ENCODE measurements at places on chromosomes 5 and 9. TPM values are rescaled to one million over a fixed set of nuclear protein-coding genes. Genes with fewer than 3 reads are reported as not detected.

The ZNF622 gene
- 26.5 TPM for total RNA-seq

- no peak for DNase-seq
These were observed 1.7 kb downstream of the STC2 start for GRCh38 chr5:173326501-173326960.

DNA sequence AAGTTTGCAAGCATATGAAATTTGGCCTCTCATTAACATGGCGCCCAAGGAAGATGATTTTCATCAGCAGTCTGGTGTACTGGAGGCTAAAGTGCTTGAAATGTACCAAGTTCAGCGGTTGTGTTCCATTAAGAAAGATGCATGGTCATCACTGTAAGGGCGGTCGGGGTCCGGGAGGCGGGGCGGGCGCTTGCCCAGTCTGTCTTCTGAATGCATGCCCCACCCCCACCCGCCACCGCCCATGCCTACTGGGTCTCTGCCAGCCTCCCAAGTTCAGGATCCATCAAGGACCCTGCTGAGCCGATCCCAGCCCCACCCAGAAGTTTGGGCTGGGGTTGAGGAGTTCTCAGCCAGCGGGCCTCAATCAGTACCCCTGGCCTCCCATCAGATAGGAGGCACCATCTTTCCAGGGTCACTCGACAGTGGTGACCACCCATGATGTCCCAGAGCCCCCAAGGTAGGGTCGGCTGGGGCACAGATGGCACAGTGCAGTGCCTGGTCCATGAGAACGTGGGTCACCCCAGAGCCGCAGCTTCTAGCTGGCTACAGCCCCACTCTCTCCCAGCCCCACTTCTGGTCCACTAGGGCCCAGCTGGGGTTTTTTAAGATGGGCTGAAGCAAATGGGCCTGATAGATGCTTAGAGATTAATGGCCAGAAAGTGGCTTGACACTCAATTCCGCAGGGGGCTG, 24.4 kb upstream of the PRDM12 start:
- DNase-seq: peak; percentile 37

- DNase-seq: no peak
These were observed 116.0 kb downstream of the NMUR2 start for GRCh38 chr5:152288917-152289595.

DNA sequence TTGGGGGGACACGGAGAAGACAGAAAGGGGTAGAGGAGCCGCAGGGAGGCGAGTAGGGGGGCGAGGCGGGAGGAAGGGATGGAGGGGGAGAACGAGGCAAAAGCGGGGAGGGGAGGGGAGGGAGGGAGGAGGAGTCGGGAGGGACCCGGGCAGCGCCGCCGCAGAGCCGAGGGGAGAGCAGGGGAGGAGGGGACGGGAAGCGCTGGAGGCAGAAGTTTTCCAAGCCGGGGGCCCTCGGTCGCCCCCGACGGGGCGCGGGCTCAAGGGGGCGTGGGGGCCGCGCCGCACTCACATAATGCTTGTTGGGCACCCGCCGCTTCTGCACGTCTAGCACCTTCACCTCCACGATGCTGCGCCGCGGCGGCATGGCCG, 353 bp downstream of the SH3PXD2B start:
- peak; percentile 87 for DNase-seq

- DNase-seq: no peak
These were observed 156.1 kb downstream of the FGF1 start for GRCh38 chr5:142529626-142530278.

The DNAH5 gene
- 0.41 TPM for total RNA-seq

The EPB41L4A gene
- 5.0 TPM for total RNA-seq
